D341Med (cell line): ENCODE measurements at places on chromosomes 11 and 22.

GRCh38 chr11:76599041-76600013 is 71.2 kb downstream of the LRRC32 start:
- DNase-seq = peak; percentile 46

GRCh38 chr11:82046778-82047177 is 686.9 kb downstream of the FAM181B start:
- DNase-seq = no peak

GRCh38 chr11:28346209-28346608 is 238.0 kb downstream of the METTL15 start:
- DNase-seq = no peak

DNA sequence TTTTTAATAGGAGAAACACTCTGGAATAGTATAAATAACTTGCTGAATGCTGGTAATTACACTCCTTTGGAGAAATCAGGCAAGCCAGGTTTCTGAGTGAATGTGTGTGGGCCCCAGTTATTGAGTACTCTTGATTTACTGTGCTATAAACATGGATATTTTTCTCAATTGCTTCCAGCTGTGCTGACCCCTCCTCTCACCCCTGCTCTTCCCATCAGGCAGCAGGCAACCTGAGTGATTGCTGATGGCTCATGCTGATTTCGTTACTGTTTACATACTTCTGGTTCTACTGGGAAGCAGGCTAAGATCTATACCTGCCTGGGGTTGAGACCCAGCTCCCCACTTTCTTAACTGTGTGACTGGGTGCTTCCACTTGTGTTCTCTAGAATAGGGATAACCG is 68.5 kb downstream of the DHCR7 start:
- DNase-seq = no peak

- no peak for DNase-seq
Measured at GRCh38 chr11:134487696-134488095, 75.7 kb upstream of the B3GAT1 start.

DNA sequence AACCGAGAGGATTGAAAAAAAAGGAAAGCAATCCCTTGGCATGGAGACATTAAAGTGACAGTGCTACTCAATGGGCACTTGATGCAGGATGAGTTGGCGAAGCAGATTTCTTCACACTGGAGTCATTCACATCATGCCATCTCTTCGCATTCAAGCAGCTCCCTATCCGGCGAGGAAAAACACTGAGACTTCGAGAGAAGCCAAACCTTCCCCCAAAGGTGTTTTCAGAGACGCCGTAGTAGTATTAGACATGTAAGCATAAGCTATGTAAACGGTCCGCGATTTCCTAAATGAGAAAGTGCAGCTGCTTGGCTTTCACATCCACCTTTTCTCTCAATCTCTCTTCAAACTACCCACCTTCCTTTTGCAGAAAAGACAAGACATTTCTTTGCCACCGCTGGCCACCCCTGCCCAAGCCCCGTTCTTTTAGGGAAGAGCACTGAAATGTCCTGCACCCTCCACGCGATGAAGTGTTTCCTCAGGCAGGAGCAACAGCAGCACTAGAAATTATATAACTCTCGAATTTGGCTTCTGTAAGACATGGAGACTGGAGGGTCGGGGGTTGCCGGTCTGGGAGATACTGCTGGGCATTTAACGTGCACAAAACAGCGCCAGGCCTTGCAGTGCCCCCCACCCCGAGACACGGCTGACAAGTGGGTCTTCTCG is at the start of gene DLG2:
Gene DLG2, minus strand, starts transcription at position 13 of the 666 bp plus-strand sequence.
- peak; percentile 47 for DNase-seq

DNA sequence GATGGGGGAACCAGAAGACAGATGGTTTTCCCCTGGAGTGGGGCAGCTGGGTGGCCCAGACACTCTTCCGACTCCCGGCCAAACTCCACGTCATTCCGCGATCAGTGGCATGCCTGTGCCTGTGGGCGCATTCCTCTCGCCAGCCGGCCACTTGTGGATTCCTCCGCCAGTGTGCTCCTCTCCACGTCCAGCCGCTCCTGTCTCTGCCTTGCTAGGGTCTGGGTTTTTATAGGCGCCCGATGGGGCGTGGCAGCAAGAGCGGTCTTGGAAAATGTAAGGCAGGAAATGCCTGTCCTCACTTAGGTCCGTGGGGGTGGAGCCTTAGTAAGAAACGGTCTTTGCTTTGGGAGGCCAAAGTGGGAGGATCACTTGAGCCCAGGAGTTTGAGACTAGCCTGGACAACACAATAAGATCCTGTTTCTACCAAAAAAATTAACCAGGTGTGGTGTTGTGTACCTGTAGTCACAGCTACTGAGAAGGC is 81.6 kb upstream of the SEPTIN5 start:
- DNase-seq = no peak

- DNase-seq = no peak
Measured at GRCh38 chr11:71169313-71169712, 83.1 kb downstream of the SHANK2 start.

DNA sequence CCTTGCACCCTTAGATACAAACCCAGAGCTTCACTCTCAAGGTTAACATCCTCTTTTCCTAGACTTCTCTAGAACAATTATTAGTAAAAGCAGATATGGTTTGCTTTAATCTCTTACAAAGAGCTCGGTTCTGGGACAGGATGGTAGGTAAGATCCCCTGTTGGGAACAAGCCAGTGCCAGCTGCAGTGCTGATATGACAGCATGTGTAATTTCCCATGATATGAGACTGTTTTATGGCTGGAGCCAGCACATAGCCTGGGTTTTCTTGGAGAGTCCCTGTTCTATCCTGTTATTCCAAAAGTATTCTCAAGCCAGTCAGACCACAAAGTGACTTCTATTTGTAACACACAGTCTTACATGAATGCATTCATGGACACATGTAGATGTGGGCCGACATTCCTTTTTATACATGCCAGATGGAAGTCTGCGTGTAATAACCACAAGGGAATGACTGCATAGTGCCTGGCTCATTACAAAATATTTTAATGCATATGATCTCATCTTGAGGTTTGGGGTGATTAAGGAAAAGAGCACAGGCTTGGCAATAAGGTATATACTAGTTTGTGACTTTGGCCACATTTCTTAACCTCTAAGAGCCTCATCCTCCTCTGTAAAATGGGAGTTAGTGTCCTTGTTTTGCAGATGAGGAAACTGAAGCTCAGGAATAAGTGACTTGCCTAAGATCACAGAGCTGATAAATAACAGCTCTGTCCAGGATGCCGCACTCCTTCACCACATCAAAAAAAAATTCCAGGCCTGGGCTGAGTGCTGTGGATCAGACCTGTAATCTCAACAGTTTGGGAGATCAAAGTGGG is 21.8 kb downstream of the CLMP start:
- no peak for DNase-seq
